GM20000 (cell line): ENCODE measurements at places on chromosomes 7 and 10.

DNA sequence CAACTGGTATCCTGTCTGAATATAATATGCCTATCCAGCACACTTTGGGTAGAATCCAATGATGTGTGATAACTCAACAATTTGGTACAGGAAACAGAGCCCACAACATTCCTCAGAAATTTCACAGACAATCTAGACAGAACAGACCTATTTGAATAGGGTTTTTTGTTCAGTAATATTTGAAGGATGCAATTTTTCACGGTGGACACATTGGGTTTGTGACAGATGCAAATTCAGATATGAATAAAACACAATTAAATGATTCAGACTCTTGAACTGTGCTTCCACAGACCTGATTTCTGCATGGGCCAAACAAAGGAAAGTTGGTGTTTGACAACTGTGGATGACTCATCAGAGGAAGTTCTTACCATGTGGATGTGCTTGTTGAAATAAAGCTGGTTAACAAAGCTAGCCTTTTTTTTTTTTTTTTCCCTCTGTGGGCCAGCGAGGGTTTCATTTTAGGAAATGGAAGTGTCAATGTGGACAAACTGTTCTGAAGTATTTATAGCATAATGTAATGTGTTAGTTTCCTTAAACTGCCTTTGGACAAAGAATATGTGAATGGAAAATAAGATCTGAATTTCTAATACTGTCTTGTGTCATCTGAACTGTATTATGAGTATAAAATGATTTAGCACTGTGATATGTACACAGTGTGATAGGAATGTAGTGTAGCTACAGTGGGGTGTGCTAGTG lies 43.2 kb upstream of the FAM133B start:
- DNase-seq, result no peak

DNA sequence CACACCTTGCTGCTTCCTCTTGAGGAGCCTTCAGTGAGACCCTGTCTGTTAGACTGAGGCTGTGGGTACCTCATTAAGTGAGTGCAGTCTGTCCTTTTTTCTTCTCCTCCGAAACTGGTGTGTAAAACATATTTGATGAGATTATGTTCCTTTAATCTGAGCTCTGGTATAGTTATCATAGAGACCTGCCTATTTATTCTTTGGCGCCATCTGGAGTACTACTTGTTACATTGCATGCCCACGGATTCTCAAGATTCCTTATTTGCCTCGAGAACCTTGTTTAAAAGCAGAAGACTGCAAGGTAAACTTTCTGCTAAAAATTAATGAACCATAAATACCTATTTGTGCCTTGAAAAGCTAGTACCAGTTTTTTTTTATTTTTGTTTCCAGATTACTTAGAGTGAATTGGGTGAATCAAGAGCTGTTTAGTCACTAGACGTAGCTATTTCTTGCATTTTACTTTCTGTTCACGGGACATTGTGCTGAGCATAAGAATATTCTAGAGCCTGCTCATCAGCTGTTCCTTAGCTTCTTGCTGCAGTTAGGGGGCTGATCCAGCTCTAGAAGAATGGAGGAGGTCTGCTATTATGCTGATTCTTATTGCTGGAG lies 16.9 kb upstream of the STMP1 start:
- peak; percentile 32 for DNase-seq

GRCh38 chr10:119483001-119483400 lies 59.5 kb downstream of the RGS10 start:
- no peak for DNase-seq

GRCh38 chr7:124996778-124997177 lies 67.2 kb upstream of the POT1 start:
- peak; percentile 11 for DNase-seq
